MCF 10A (cell line): ENCODE measurements at places on chromosomes 6 and 20. TPM values are rescaled to one million over a fixed set of nuclear protein-coding genes. Genes with fewer than 3 reads are reported as not detected.

Gene TENT5A
- total RNA-seq: 2.5 and 3.9 TPM in 2 replicates

Gene CST7
- total RNA-seq: not detected in 2 replicates

Gene IL17A
- not detected in 2 replicates for total RNA-seq

Gene PRKN
- 2.5 and 6.0 TPM in 2 replicates for total RNA-seq

Gene GINS1
- 5.2 and 6.0 TPM in 2 replicates for total RNA-seq

Gene BNIP5
- not detected in 2 replicates for total RNA-seq

Gene STMND1
- total RNA-seq: not detected in 2 replicates

Gene IMPG1
- not detected in 2 replicates for total RNA-seq

Gene COL21A1
- 1.8 and 5.4 TPM in 2 replicates for total RNA-seq

Gene HECA
- total RNA-seq: 11.1 and 11.5 TPM in 2 replicates

Gene TTI1
- 17.1 and 18.3 TPM in 2 replicates for total RNA-seq

Gene DYNLT1
- total RNA-seq: 122 and 156 TPM in 2 replicates

Gene MATN4
- total RNA-seq: 0.20 TPM in 1 of 2 replicates, not detected in the other

Gene IL20RA
- total RNA-seq: 0.23 and 0.37 TPM in 2 replicates

Gene HEY2
- not detected in 2 replicates for total RNA-seq

Gene CALHM4
- total RNA-seq: not detected in 2 replicates

Gene HDDC2
- total RNA-seq: 141 and 167 TPM in 2 replicates

Gene TBPL1
- 40.9 and 51.8 TPM in 2 replicates for total RNA-seq

Gene KIF16B
- total RNA-seq: 14.8 and 15.8 TPM in 2 replicates

Gene PBOV1
- not detected in 2 replicates for total RNA-seq

Gene CLVS2
- not detected in 2 replicates for total RNA-seq

Gene THEMIS
- not detected in 2 replicates for total RNA-seq

Gene ASIP
- not detected in 2 replicates for total RNA-seq

Gene MROH8
- 1.1 and 1.5 TPM in 2 replicates for total RNA-seq

Gene SEMG1
- total RNA-seq: not detected in 2 replicates

Gene C20orf202
- total RNA-seq: not detected in 2 replicates
